ENCODE measurements at places on chromosomes 5 and 9.

GRCh38 chr5:157348049-157348400, 82.1 kb downstream of the CYFIP2 start:
- no peak for DNase-seq
- peaks cover 82% of the 10 kb centered on the region for H3K36me3 ChIP-seq
- no peak overlapping the region for H3K4me3 ChIP-seq
- H3K27me3 ChIP-seq, result no peaks in the 10 kb centered on the region

GRCh38 chr9:128886211-128886891, 4.4 kb downstream of the LRRC8A start:
- peaks cover 21% of the 10 kb centered on the region for H3K36me3 ChIP-seq
- no peak overlapping the region for H3K4me3 ChIP-seq
- H3K27me3 ChIP-seq, result no peaks in the 10 kb centered on the region
- peaks cover 50% of the 10 kb centered on the region for H3K4me1 ChIP-seq

DNA sequence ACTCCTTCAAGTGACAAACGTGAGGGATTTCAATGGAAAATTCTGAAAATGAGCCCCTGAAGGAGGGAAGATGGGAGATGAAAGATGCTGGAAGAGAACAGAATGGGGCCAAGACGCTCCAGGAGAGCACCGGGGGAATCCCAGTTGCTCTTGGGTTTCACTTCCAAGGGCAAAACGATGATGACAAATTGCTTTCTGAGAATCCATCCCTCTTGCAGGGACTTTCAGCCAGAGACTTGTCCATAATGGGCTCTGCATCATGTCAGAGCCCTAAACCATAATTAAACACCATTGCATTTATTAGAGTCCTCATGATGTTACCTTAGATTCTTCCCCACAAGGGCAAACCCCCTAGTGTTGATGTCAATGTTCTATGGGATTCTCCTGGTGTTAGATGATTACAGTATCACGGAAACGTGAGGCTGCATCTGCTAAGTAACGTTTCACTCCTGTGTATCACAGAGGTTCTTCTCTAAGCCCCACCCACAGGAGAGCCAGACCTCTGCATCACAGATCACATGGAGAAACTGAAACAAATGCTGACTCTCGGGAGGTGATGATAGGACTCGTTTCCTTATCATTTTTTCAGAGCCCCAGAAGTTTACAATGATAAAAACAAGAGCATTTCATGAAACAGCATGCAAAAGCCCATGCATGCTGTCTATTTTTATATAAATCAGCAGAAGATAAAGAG, 114.4 kb downstream of the TENT4A start:
- H3K4me1 ChIP-seq, result peaks cover 49% of the 10 kb centered on the region
- peaks cover 12% of the 10 kb centered on the region for H3K27me3 ChIP-seq
- DNase-seq, result peak; percentile 70
- H3K4me3 ChIP-seq, result peak overlapping the region; percentile 60
- H3K36me3 ChIP-seq, result no peaks in the 10 kb centered on the region

- H3K4me3 ChIP-seq, result no peak overlapping the region
- H3K27ac ChIP-seq, result no peak overlapping the region
- H3K36me3 ChIP-seq, result no peaks in the 10 kb centered on the region
- H3K4me1 ChIP-seq, result no peaks in the 10 kb centered on the region
- DNase-seq, result no peak
- H3K27me3 ChIP-seq, result no peaks in the 10 kb centered on the region
Observed at GRCh38 chr5:20034717-20035116, 46.7 kb upstream of the CDH18 start.

DNA sequence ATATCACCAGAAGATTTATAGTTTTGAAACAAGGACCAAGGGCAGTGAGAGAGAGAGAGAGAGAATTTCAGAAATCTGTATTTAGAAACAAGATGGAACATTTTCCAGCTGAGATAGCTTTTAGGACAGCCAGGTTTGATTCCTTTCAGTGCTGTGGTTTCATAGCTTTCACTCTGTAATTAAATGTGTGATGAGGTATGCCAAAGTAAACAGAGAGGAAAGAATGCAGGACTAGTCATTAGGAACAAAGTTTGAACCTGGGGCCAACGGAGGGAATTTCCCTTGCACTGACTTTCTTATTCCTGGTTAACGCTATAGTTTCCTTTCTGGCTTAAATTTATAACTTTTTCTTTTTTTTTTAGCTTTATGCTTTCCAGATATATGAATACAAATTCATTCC, 10.0 kb upstream of the CCL28 start:
- DNase-seq, result no peak
- H3K36me3 ChIP-seq, result no peaks in the 10 kb centered on the region
- peaks cover 2% of the 10 kb centered on the region for H3K4me1 ChIP-seq
- H3K4me3 ChIP-seq, result no peak overlapping the region

GRCh38 chr5:75510417-75510835, 1.0 kb downstream of the CERT1 start:
- H3K36me3 ChIP-seq, result peaks cover 26% of the 10 kb centered on the region
- no peak for DNase-seq
- no peaks in the 10 kb centered on the region for H3K27me3 ChIP-seq
- peaks cover 44% of the 10 kb centered on the region for H3K4me1 ChIP-seq
- H3K27ac ChIP-seq, result peak overlapping the region; percentile 96
